NCI-H446 treated with DMSO at 0.1 percent for 48 hours (cell line): ENCODE measurements at places on chromosomes 5 and 9.

DNA sequence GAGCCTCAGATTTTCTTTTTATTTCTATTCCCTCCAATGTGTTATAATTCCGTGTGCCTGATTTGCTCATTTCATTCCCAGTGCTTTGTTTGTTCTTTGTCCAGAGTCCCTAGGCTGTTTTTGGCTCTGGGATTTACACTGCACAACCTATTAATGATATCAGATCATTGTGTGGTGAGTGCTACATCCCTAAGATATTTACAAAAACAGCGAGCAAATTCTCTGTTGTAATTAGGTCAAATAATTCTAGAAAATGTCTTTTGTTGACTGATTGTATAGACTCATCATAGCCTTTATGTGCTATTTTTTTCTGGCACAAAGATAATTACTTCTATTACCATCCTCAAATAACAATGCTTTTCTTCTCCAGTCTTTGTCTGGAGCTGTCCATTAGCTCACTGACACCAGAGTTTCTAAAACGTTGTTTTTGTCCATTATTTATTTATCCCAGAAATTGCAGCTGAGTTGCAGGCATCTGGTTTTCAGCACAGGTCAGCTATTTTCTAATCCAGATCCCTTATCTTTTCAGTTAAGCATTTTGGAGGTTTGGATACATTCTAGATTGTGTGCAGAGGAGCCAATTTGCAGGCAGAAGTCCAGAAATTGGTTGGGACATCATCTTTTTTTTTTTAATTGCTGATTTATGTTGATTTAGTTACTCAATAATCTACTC lies 379.9 kb upstream of the DMAC1 start:
- no peak for DNase-seq

GRCh38 chr5:71859515-71859914 lies 140.4 kb downstream of the CARTPT start:
- no peak for DNase-seq

- no peak for DNase-seq
These were observed 413 bp upstream of the AUH start for GRCh38 chr9:91362051-91362611.

- DNase-seq = no peak
These were observed 22.1 kb upstream of the PLPP6 start for GRCh38 chr9:4640027-4640426.

GRCh38 chr9:136950656-136951276 lies 1.3 kb upstream of the LCN12 start:
- DNase-seq = no peak

DNA sequence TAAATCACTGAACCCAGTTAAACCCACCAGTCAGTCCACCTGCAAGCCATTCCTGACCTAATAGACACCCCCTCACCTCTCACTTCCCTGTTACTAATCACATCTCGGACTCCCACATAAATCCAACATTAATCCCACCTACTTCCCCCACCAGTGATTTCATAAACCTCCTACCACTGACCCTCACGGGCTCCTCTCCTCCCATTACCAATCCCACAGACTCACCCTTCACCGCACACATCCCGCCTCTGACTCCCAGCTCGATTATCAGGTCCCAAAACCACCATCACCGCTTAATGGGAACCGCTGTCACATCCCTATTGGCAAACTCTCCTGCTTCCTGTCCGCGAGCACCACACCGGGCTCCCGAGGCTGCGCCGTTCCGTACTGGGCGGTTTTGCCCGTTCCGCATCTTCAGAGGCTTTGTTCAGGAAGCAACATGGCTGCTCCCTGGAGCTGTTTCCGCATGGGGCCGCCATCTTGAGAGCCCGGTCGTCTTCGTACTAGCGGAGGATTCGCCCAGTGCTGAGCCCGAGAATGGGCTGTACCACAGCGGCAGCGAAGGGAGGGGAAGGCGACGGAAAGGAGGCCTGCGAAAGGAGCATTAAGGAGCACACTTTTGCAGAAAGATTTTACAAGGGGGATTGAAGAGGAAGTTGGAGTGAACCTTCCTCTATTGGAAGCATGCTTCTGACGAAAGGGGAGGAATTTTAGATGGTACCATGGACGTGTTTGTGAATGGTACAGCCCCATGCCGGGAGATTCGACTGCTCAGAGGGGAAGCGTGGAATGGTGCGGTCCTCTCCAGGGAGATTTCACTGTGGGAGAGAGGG lies at the start of gene ZNF300:
Gene ZNF300, minus strand, starts transcription at position 502 of the 833 bp plus-strand sequence. CDS start 1,825 bp downstream, outside the sequence.
- peak; percentile 89 for DNase-seq

- peak; percentile 41 for DNase-seq
These were observed 41.4 kb downstream of the PSIP1 start for GRCh38 chr9:15469406-15469805.

- no peak for DNase-seq
These were observed 449.6 kb upstream of the CLINT1 start for GRCh38 chr5:158308429-158309025.

GRCh38 chr9:94726495-94727191 lies at the start of gene AOPEP:
AOPEP (plus strand) TSS chr9:94726699; CDS start chr9:94759784, 33,085 bp downstream.
- peak; percentile 76 for DNase-seq

GRCh38 chr9:136296434-136297015 lies 7.4 kb downstream of the CCDC187 start:
- DNase-seq = no peak

GRCh38 chr5:107047048-107047447 lies 623.7 kb downstream of the EFNA5 start:
- DNase-seq = no peak

DNA sequence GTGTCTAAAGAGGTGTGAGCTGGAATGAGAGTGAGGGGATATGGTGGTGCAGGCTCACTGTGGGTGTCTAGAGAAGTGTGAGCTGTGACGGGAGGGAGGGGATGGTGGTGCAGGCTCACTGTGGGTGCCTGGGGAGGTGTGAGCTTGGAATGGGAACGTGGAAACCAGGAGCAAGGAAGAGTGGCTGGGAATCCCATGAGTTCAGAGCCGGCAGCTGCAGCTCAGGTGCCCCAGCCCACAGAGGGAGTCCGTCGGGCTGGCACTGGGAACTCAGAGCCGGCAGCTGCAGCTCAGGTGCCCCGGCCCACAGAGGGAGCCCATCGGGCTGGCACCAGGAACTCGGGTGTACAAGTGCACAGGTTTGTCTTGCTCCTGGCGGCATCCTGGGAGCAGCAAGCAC lies 45.6 kb downstream of the IRX2 start:
- DNase-seq = no peak

DNA sequence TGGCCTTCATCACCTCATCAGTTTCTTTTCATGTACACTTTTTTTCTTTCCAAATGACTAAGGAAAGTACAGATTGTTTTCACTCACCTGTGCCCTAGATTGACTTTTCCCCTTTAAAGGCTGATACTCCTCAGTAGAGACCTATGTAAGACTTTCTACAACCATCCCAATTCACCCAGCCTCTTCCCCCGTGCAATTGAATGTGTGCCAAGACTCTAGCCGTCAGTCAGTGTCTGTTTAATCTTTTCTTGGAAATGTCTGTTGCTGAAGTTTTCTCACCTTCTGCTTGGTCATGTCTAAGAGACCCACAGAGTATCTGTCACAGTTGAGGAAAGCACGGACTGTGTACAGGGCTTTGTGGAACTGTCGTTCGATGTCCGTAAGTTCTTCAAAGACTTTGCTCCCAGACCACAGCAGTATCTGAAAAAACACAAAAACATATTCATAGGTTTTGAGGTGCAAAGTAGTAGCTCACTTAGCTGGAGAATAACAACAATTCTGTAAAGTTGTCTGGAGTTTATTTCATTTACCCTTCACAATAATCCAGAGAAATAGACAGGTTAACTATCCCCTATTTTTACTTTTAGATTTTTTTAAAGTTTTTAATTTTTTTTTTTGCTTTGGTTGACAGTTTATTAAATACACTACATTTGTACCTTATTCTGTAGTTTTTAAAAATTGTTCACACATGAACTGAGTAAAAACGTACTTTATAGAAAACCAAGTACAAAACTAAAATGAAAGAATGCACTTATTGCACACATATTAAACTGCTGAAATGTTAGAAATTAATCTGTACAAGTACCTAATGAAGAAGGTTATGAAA lies 13.6 kb downstream of the PDE6A start:
- no peak for DNase-seq

GRCh38 chr5:100505984-100506670 lies 29.0 kb upstream of the FAM174A start:
- peak; percentile 83 for DNase-seq

GRCh38 chr5:141245250-141245717 lies at the start of gene PCDHB15:
PCDHB15 (plus strand) TSS chr5:141245395; CDS start chr5:141245579, 184 bp downstream.
- DNase-seq = peak; percentile 14

- no peak for DNase-seq
These were observed 12.4 kb downstream of the GZMK start for GRCh38 chr5:55036477-55036876.

DNA sequence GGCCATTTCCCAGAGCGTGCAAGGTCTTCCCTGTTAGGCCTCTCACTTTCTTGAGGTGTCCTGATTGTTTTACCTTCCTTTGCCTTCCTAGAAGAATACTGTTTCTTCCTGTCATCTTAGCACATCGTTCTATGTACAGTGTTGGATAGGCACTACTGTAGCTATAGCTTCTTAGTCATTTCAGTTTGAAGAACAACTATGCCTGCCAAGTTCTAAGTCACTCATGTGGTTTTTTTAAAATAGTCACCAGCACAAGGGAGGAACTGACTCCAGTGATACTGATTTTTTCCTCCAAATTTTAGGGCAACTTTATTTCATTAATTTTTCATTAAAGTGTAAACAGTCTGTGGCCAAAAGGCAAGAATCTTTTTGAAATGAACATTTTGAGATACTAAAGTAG lies 122.4 kb upstream of the NR5A1 start:
- DNase-seq = no peak

DNA sequence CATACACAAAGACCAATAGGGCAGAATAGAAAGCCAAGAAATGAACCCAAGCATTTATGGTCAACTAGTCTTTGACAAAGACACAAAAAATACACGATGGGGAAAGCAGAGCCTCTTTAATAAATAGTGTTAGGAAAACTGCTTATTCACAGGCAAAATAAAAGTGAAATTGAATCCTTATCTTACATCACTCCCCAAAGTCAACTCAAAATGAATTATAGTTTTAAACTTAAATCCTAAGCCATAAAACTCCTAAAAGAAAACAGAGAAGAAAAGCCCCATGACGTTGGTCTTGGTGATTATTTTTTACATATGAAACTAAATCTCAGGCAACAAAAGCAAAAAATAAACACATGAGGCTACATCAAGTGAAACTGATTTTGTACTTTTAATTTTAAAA lies 46.8 kb downstream of the CHSY3 start:
- no peak for DNase-seq

DNA sequence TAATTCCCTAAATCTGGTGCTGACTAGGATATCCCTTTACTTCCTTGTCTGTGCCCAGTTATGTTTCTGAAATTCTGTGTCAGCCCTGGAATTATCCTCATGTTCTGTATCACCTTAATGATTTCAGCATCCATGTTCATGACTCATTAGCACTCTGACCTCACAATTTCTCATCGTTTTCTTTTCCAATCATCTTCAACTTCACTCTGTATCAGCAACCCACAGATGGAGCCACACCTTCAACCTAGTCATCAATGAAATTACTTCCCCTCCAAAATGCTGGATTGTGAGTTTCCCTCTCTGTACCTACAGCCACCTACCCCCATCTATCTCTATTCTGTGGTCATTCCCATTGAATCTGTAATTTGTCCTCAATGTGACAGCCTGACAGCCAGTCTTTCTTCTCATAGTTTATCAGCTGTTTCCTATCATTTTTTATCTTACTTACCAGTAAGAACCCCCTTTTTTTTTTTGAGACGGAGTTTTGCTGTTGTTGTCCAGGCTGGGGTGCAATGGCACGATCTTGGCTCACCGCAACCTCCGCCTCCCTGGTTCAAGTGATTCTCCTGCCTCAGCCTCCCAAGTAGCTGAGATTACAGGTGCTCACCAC lies 3.1 kb upstream of the IL6ST start:
- no peak for DNase-seq

DNA sequence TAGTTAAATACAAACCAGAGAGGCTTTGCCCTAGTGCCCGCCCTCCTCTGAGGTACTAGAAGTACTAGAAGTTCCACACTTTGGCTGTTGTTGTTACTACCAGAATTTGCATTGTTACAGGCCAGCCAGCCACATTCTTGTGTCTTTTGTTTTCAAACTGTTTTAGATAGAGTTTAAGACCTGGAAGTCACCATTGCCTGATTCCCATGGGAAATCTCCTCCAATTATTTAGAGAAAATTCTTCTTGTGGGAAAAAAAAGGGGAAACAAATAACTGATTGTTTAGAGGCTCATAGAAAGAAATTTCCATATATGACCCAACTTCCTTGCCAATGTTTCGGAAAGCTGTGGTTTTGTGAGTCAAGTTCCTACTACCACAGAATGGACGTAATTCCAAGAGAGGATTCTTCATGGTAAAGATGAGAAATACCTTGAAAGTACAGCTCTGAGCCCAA lies 252.2 kb downstream of the GOLPH3 start:
- DNase-seq = no peak

GRCh38 chr9:88076286-88077070 lies 61.8 kb downstream of the SPATA31C2 start:
- DNase-seq = no peak

- DNase-seq = no peak
These were observed 275.9 kb upstream of the ZNF462 start for GRCh38 chr9:106587042-106587441.

DNA sequence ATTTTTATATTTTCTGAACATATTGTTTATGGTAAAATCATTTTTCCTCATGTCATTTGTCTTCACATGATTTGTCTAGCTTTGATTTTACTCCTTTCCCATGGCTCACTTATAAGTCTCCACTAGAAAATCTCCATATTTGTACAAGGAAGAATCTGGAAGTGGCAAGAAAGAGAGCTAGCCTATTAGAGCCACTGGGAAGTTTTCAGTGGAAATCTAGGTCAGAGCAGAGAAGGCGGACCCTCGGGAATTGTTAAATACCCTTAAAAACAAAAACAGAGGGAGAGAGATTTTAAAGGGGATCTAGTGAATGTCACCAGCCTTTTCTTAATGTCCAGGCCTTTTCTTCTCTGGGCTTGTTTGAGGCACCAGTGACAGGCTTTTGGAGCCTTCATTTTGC lies 56.6 kb downstream of the GRAMD2B start:
- no peak for DNase-seq

GRCh38 chr5:32390819-32391591 lies 53.5 kb downstream of the ZFR start:
- no peak for DNase-seq

GRCh38 chr5:100790170-100790665 lies 112.9 kb downstream of the ST8SIA4 start:
- no peak for DNase-seq

- DNase-seq = no peak
These were observed 337.0 kb downstream of the TRPM3 start for GRCh38 chr9:70784456-70784855.

GRCh38 chr9:107007402-107007801 lies 144.4 kb downstream of the ZNF462 start:
- no peak for DNase-seq

GRCh38 chr9:35748242-35748857 lies 678 bp downstream of the GBA2 start:
- no peak for DNase-seq

DNA sequence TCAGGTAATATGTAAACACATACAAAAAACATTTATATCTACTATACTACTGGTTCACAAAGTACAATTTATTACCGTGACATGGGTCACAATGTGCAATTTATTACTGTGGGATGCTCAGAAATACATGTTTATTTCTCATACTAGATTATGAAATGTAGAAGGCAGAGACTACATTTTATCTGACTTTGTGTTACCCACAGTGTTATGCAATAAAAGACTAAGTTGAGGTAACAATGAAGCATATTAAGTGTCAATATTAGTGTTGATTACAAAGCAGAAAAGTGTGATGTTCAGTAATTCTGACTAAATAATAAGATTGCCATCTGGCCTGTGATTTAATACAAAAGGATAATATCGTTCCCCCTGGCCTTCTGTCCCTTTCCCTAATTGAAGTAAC lies 42.4 kb downstream of the CPLANE1 start:
- no peak for DNase-seq
